AG09319 (cell line): ENCODE measurements at places on chromosomes 6 and 20.
A peak's percentile ranks its signal among the peaks of the same experiment; 100 is the strongest.

DNA sequence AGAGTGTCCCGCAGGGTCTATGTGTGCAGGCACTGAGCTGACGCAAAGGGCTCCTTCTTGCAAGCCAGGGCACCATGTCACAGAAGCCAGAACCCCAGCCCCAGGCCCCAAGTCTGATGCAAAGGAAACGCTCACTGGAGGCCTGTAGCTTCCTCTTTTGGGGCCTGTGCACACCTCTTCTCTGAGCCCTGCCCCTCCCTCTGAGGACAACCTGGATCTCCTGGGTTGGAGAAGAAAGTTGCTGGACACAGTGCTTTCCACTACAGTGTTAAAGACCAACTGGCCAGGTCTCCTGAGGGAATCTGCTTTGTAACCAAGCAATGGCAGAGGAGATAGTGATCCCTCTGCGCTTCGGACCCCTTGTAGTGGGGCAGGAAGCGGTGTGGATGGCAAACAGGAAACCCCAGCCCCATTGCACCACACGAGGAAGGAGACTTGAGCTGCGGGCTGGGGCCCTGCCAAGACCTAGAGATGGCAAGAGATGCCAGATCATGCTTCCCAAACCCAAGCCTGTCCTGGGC lies 90.0 kb downstream of the PRND start:
- no peak for DNase-seq

- DNase-seq: peak; percentile 31
Measured at GRCh38 chr6:130366107-130367005, 539 bp downstream of the TMEM200A start.

DNA sequence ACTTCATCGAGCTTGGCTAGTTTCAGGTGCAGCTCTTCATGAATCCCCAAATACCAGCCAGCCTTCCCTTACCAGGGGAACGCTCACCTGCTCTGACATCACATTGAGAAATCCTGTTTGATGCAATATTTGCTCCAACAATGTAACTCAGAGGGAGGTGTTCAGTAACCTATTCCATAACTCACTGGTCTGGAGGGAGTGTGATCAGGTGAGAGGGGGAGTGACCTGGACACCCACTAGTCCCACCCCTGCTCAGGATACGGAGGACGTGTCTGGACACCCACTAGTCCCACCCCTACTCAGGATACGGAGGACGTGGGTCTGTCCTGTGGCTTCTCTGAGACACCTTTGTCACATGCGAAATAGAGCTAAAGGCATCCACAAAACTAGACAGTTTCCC lies 70.3 kb downstream of the HUS1B start:
- no peak for DNase-seq

GRCh38 chr6:150622941-150623874 lies 23.5 kb downstream of the PLEKHG1 start:
- DNase-seq: no peak

- no peak for DNase-seq
Measured at GRCh38 chr6:69019832-69020231, 384.8 kb downstream of the ADGRB3 start.

GRCh38 chr6:109327491-109327890 lies 54.8 kb downstream of the CD164 start:
- no peak for DNase-seq

DNA sequence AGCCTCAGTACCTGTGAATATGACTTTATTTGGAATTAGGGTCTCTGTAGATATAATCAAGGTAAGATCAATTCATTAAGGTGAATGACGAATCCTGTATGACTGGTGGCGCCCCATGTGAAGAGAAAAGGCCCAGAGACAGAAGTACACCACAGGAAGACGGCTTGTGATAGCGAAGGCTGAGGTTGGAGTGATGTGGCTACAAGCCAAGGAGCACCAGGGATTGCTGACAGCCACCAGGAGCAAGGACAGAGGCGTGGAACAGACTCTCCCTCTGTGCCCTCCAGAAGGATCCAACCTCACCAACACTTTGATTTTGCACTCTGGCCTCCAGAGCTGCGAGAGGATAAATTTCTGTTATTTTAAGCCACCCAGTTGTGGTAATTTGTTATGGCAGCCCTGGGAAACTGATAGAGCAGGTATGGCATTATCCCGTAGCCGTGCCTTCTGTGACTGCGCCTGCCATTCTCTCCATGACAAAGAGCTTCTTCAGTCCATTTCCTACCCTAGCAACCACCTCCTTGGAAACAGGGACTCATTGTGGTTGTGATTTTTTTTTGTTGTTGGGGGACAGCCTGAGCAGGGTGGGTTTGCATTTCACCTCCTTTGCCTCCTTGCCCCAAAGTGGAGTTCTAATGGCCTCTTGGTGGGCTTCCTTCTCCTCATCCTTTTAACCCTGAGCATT lies 29.6 kb downstream of the PTK7 start:
- no peak for DNase-seq

DNA sequence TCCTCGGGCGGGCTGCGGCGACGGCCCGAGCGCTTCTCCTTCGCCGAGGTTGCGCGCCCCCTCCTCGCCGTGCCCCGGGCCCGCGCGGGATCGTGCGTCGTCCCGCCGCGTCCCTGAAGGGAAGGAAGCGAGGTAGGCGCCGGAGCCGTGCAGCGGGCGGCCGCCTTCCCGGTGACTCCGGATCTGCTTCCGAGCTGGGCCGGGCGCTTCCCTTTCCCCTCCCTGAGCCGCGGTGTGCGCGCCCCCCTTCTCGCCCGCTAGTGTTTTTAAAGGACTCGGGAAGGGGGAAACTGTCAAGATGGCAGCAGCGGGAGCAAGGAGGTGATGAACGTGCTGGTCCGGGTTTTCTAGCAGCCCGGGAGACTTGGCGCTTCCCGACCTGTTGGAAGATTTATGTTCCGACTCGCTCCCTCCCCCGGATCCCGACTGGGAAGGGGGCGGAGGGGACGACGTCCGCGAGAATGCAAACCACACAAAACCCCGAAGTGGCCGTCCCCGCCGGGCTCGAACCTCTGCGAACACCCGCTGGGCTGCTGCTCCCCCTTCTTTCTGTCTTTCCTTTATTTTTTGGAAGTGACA lies 744 bp upstream of the FOXO3 start:
- DNase-seq: no peak

DNA sequence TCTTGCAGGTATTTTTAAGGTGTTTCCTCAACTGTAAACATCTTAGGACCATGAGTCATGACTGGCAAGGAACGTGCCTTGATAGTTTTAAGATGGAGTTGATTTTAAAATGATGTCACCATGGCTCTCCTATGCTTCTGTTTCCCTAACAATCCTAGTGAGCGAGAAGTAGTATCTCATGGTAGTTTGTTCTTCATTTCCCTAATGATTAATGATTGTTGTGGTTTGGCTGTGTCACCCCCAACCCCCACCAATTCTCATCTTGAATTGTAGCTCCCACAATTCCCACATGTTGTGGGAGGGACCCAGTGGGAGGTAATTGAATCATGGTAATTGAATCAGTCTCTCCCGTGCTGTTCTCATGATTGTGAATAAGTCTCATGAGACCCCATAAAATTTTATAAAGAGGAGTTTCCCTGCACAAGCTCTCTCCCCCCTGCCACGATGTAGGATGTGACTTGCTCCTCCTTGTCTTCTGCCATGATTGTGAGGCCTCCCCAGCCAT lies 16.8 kb upstream of the BNIP5 start:
- no peak for DNase-seq

DNA sequence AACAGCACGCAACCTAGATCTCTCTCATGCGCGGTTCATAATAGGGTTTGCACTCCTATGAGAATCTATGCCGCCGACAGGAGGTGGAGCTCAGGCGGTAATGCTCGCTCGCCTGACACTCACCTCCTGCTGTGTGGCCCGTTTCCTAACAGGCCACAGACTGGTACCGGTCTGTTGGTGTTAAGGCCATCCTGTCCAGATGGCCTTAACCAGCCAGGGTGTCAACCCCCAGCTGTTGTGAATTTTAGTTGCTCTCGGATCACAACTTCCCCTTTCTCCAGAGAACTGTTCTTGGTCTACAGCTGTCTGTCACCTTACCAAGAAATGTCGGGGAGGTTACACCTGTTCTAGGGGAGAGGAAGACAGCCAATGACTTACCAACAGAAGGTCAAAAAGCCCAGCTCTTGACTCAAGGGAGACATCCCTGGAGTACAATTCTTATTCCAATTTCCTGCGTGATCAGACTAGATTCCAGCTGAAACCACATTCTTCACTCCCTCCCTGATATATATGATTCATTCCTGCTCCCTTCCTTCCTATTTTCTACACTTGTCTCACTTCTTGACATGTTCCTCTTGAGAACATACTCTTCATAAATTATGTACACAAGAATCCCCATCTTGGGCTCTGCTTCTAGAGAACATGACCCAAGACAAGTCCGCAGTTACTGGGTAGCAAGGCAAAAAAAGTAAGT lies 23.1 kb upstream of the DNAAF9 start:
- DNase-seq: no peak

DNA sequence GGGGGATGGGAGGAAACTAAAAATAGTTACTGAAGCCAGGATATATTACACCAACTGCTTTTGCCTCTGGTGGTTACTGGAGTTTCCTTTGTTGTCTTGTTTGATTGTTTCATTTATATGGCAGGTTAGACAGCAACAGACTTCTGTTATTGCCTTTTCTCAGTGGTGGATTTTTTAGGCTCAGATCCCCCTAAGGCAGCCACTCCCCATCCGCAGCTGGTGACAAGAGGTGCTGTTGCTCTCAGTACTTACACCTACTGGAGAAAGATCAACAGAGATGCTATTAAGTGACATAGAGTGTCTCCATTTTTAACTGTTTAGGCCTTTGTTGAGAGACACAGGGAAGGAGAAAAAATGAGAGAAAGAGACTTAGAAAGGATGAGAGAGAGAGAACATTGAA lies 552.1 kb downstream of the PKHD1 start:
- DNase-seq: no peak

DNA sequence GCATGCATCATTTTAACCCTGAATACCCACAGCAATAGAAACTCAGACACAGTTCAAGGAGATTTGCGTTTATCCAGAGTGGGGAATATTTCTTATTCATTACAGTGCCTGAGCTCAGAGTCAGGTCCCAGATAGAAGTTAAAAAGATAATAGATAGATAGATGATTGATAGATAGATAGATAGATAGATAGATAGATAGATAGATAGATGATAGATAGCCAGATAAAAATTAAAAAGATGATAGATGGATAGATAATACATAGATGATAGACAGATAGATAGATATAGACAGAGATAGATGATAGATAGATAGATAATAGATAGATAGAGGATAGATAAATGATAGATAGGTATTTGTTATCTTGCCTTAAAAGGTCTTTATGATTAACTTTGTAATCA lies 184.7 kb downstream of the MYLK4 start:
- DNase-seq: no peak

GRCh38 chr6:56348578-56348977 lies 101.2 kb upstream of the COL21A1 start:
- DNase-seq: no peak

GRCh38 chr6:170134471-170135440 lies 156.1 kb downstream of the DLL1 start:
- DNase-seq: no peak

DNA sequence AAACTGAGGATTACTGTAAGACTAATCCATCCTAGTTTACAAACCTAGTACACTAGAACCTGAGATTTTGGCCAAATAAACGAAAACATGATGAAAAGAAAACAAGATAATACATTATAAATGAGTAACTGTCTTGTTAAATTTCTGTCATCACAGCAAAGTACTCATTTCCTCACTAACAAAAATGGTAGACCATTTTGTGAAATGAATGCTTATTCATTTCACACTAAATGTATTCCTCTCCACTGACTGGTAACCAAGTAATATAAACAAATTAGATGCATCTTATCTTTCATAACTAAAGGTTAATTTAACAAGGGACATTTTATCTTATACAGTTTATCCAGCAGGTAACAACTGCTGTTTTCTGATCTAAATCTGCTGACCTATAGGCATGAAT lies 143.7 kb downstream of the REV3L start:
- DNase-seq: no peak

DNA sequence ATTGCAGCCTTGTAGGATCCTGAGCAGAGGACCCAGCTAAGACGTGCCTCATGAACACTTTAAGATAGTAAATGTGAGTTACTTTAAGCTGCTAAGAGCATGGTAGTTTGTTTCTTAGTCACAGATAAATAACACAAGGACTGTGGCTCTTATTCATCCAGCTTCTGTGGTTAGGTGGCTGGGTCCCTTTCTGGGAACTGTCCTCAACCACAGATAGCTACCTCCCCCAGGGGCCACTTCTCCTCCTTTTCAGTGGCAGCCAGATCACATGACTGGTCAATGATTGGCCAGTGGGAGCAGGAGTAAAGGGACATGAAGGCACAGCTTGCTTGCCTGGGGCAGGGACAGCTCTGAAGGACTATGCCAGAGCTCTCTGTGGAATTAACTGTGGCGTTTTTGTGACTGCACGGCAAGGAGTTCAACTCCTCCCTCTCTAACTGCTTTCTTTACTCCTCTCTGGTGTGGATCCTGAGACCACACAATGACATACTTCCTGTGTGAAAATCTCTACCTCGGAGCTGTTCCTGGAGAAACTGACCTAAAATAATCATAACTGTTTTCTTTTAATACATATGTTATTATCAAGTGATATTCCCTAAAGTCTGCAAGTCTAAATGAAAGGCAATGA lies 76.5 kb downstream of the NRN1 start:
- DNase-seq: no peak

DNA sequence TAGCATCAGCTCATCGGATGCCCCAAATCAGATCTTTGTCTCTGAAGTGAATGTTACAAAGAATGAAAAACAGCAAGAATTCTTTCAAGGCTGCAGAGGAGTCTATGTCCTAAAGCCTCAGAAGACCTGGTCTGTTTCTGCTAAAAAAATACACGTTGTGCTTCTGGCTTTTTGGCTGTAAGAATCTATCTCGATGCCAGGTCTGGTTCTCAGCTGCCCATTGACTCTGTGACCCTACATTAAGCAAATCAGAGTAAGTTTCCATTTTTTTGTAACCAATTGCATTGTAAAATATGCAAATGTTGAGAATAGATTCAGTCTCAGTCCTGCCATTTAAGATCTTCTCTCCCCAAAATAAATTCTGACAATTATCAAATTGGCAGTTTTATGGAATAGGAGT lies 705.4 kb downstream of the RFPL4B start:
- DNase-seq: no peak

DNA sequence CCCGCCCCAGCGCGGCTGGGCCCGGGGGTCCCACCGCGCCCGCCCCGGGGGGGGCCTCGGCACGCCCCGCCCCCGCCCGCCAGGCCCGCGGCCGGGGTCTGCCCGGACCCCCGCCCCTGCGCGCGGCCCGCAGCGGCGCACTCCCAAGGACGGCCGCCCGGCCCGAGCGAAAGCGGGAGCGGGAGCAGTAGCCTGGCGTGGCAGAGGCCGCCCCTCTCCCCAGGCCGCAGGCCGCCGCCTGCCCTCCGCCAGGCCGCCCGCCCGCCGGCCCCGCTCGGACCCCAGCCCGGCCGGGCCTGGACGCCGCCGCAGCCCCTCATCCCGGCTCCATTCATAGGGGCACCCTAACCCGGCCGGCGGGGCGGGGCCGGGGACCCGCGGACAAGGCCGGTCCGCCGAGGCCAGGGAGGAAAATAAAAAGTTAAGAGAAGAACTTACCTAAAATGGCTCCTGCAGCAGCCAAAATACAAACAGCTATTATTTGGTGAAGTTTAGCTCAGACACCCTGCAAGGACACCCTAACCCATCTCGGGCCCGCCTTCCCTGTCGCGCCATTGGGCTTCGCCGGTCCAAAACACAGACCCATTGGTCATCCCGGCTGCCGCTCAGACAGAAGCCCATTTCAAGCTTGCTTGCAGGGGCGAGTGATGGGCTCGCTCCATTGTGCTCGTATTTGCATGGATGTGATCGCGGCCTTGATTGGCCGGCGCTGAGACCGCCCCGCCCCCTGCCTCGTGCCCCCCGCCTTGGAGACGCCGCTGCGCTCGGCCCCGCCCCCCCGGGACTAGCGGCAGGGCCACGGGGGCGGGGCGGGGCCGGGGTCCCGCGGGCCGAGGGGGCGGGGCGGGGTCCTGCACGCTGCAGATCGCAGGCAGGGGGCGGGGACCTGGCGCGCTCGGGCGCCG lies at the start of gene CHD6:
Gene CHD6, minus strand, starts transcription at position 476 of the 905 bp plus-strand sequence. CDS start 67,040 bp downstream, outside the sequence.
- peak; percentile 99 for DNase-seq
